Activated naive CD8-positive, alpha-beta T cell treated with anti-CD3 and anti-CD28 coated beads, Interleukin-2, amount 50 U/mL, for 16 hours (primary cell): ENCODE measurements at places on chromosomes 2 and 18.

- DNase-seq, result no peak
Measured at GRCh38 chr2:46066601-46067000, 230.6 kb upstream of the EPAS1 start.

DNA sequence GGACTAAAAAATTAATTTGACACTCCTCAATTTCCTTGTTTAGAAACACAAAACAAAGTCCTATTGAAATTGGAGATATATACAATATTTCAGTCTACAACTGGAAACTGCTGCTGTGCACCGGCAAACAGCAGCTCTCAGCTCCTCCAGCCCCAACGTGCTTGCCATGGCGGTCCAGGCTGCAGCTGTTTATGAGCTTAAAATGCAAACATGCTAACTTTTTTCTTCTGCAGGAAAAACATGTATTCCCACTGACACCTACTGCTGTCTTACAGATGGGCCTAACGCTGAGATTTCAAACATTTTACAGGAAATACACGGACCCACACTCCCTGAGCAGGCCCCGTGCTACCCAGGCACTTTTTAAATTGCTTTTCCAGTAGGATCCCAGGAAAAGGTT is 195.5 kb downstream of the BCL11A start:
- no peak for DNase-seq

DNA sequence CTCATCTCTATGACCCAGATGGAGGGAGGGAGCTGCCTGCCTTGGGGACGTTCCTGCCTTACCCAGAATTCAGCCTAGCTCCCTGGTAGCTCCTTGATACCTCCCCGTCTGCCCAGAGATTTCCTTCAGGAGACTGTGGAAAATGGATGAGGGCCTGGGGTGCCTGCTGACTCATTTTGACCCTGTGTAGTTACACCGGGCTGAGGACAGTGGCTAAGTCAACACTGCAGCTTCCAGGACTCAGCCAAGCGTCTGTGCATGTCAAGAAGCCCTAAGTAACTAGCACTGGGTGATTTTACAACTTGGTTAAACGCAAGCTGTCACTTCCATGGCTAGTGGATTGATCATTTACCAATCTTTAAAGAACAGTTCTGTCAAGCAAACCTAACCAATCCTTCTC is 23.3 kb upstream of the EPAS1 start:
- DNase-seq, result no peak

GRCh38 chr18:26547646-26548414 is 523 bp downstream of the KCTD1 start:
- DNase-seq, result no peak

GRCh38 chr2:134220344-134220974 is 33.4 kb upstream of the MGAT5 start:
- DNase-seq, result no peak

DNA sequence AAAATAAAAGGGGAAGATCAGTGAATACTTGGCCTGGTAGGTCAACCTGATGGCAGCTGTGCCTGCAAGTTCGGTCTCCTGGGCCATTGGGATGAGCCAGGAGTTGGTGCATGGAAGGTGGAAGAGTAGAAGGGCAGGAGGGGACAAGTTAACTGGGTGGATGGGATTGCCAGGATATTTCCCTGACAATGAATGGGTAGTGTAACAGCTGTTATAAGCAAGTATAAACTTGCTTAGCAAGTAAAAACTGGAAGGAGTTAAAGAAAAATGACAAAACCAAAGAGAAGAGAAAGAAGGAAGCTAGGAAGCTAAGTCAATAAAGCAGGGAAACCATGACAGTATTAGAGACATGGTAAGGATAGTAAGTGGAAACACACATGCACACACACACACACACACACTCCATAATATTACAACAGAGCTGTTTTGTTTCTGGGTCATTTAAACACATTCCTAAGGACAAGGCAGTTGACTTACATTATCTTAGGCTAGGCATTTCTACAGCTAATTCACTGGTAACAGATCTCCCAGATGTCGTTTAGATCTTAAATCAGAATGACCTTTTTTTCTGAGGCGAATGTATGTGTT is 29.7 kb downstream of the MEP1B start:
- DNase-seq, result no peak

DNA sequence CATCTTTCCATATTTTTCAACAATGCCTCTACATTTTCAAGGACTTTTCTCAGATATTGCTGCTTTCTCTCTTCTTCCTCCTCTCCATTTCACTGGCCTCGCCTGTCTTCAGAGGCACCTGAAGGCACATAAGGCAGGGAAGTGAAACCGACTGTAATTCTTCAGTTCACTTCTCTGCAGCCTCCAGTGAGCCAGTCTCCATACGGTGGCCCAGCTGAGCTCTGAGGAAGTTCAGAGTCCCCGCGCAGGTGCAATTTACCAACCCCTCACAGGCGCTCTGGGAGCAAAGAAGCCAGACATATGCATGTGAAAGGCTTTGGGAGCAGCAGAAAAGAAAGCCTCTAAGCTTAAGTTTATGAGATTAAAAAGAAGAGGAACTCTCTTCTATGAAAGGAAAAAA is 12.4 kb downstream of the KLHL14 start:
- no peak for DNase-seq

DNA sequence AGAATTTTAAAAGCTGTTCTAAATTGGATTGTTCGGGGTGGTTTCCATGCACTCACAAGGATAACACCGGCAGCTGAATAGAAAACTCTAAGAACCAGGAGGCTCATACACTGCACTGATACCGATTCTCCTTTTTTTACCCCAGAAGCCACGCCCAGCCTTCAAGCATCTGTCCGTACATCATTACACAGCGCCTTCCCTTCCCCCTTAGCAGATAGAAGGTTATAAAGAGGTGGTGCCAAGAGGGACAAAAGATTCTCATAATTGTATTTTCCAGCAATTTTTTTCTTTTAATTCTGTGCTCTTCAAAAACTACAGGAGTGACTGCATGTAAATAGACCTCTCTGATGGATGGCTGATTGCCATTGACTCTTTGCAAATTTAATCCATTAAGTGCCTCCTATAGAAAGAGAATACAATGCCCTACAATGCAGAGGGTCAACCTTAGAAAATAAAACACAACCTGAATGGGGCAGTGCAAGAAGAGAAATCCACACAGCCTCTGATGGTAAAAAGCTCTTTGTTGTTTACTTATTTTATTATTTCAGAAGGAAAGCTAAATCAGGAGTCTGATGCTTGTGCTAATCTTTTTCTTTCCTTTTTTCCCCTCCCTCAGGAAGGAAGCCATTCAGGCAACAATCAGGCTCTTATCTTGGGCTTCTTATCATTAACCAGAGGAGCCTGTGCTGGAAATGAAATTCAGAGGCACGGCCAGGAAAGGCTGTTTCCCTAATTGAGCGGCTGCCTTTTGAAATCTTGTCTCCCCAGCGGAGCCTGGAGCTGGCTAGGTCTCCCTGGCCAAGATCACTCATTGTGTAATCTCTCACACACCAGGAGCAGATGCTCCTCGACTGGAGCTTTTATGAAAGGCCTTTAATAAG is 198.9 kb upstream of the NABP1 start:
- DNase-seq, result no peak

GRCh38 chr2:172087207-172087779 is 2.0 kb downstream of the DLX1 start:
- DNase-seq, result no peak

DNA sequence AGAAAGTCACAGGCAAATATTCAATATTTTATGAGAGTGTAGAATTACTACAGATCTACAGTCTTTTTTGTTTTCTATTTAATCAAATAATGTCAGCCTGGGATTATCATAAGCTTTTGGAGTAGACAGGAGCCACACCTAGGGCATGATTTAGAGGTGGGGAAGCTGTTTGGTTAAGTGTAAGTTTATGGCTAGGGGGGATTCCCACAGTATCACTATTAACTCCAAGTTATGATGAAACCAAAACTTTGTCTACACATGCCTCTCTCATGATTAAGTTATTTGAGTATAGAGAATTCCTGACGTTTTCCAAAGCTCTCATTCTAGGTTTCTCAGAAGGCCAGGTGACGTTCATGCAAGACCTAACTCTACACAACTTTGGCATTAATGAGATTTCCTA is 2.1 kb downstream of the SERPINB10 start:
- no peak for DNase-seq

GRCh38 chr2:99858951-99859596 is 283.3 kb downstream of the AFF3 start:
- DNase-seq, result no peak

GRCh38 chr2:205969584-205969983 is 116.4 kb downstream of the INO80D start:
- DNase-seq, result no peak

GRCh38 chr2:16620590-16620989 is 45.0 kb downstream of the CYRIA start:
- DNase-seq, result no peak

- DNase-seq, result no peak
Measured at GRCh38 chr2:134247679-134248078, 6.2 kb upstream of the MGAT5 start.

DNA sequence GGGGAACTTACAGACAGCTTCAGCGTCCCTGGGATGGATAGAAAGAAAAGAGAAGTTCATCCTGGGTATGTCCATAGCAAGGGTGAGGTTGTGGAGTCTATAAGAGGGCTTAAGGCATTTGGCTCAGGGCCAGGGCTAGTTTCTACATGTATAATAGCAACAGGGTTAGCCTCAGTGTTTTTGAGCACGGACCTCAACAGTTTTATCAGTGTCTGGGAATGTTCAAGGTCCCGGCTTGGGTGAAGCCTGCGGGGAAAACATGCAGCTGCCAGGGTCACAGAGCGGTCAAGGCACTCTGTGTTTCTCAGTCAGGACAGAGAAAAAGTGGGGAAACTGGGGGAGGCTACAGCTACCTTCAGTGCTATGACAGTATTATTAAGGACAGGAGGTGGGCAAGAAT is 427.7 kb upstream of the HS6ST1 start:
- DNase-seq, result no peak

GRCh38 chr2:175008801-175009495 is 3.8 kb upstream of the CHN1 start:
- DNase-seq, result no peak

DNA sequence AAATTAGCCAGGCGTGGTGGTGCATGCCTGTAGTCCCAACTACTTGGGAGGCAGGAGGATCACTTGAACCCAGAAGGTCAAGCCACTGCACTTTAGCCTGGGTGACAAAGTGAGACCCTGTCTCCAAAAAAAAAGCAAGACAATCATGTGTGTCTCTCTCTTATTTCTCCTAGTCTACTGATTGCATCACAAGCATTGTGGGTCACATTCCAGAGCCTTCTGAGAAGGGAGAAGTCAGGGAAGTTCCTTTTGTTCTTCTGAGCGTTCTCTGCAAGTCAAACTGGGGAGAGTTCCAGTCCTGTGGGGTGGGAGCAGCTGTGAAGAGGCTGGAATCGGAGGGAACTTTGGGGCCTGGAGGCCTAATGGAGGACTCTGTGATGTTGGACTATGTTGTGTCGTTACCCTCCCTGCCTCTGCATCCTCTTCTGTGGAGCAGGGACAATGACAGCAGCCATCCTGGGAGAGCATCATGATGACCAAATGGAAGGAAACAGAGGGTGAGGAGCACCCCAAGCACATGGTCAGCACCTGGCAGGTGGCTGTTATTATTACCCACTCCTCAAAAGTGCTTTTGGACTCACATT is 115.4 kb downstream of the MRO start:
- DNase-seq, result no peak

- no peak for DNase-seq
Measured at GRCh38 chr18:8435376-8435775, 173.9 kb upstream of the RAB12 start.

DNA sequence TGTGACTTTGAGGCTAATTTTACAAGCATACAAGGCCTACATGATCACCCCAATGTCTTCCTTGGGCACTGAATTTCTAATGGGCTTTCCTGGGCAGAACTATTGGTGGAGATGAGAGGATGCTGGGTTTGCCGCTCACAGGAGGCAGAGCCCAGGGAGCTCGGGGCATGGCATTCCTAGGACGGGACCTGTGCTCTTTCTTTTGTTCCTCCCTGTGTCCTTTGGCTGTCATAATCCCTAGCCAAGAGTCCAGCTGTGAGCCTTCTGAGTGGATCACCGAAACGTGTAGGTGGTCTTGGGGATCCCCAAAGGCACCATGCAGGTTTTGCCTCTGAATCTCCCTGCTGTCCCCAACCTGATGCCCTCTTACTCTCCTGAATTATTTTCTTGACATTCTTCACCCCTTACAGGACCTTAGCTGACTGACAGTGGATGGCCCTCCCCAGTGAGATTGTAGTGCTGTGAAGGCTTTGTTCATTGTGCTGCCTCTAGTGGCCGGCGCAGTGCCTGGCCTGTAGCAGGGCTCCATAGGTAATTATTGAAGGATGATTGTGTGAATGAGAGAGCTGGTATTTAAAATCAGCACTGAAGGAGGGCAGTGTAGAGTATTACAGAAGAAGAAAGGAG is 221.9 kb downstream of the ZNF407 start:
- DNase-seq, result no peak

DNA sequence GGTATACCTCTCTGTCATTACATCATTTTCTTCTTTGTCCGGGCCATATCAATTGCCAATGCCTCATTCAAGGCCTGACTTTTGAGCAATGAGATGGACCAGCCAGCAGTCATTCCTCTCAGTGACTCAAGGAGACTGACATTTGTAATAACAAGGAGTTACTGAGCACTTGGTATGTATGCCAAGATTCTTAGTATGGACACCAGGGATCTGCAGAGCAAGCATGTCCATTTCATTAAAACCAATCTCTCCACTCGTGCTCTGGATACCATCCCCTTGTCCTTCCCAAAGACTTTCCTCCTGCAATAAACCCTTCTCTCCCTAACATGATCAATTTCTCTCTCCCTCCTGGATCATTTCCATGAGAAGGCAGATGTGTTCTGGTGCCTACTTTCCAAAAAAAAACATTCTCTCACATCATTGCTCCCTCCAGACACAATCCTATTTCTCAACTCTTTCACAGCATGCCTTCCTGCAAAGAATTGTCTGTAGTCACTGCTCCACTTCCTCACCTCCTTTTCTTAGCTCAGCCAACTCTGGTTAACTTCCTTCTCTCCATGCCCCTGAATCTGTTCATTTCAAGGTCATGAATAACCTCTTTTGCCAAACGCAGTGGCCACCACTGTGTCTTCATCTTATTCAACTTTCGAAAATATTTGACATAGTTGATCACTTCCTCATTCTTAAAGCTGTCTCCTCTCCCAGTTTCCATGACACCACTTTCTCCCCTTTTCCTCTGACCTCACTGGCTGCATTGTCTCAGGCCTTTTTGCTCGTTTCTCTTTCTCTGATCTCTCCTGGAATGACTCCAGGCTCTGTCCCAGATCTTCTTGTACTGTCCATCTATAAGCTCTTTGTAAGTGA is 102.8 kb upstream of the CYP1B1 start:
- DNase-seq, result no peak

DNA sequence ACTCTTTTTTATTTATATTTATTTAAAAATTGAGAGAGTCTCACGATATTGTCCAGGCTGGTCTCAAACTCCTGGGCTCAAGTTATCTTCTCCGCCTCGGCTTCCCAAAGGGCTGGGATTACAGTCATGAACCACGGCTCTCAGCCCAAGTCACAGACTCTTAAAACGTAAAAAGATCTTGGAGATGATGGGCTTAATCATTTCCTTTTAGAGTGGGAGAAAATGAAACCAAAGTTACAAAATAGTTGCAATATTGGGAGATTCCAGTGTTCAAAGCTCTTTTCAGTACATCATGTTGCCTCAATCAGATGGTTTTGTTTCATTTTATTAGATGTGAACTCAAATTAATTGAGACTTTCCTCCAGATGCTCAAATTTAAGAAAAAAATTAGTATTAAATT is 151.4 kb upstream of the XPO1 start:
- DNase-seq, result no peak

- no peak for DNase-seq
Measured at GRCh38 chr2:233456111-233456510, 101.8 kb downstream of the DGKD start.
